Naive B cell (primary cell): ENCODE measurements at places on chromosomes 1 and 21.

GRCh38 chr1:223515926-223516325 is 122.7 kb downstream of the CCDC185 start:
- no peak for DNase-seq
- H3K4me1 ChIP-seq = no peaks in the 10 kb centered on the region
- H3K36me3 ChIP-seq = no peaks in the 10 kb centered on the region
- H3K4me3 ChIP-seq = no peak overlapping the region
- H3K27ac ChIP-seq = no peak overlapping the region
- peaks cover 23% of the 10 kb centered on the region for H3K27me3 ChIP-seq

DNA sequence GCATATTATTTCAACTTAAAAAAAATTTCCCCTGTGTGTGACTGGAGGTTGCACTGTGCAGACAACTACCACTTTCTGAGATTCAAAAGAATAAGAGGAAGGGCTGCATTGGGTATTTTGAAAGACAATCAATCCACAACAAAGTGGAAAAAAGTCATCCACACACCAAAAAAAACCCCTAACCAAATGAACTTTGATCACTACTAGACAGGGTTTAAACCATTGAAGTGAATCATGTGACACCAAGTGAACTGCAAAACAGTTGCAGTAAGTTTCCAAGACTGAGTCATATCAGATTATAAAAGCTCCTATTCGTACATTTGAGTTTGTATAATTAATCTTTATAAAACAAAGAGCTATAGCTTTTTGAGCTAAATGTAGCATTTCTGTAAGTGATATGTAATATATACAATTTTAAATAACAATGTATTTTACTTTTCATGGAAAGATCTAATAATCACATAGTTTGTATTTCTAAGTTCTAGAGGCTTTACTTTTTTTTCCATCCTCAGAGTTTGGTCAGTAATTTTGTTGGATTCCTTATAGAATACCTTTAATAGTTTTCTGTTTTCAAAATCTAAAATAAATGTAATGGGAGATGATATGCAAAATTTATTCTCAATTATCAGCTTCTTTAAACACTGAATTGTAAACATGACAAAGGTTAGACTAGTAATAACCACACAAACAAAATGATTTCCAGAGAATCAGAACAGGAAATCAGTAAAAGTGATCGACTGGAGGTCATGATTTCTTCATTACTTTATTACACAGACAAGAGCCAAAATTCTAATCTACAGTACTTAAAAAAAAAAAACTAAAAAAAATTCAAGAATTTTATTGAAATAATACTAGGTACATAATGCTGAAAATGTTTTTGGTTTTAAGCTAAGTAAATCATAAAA is 50.5 kb upstream of the GFI1 start:
- peaks cover 23% of the 10 kb centered on the region for H3K4me1 ChIP-seq
- H3K27me3 ChIP-seq = no peaks in the 10 kb centered on the region
- DNase-seq = no peak
- no peak overlapping the region for H3K27ac ChIP-seq
- peaks cover 8% of the 10 kb centered on the region for H3K36me3 ChIP-seq
- H3K4me3 ChIP-seq = no peak overlapping the region

DNA sequence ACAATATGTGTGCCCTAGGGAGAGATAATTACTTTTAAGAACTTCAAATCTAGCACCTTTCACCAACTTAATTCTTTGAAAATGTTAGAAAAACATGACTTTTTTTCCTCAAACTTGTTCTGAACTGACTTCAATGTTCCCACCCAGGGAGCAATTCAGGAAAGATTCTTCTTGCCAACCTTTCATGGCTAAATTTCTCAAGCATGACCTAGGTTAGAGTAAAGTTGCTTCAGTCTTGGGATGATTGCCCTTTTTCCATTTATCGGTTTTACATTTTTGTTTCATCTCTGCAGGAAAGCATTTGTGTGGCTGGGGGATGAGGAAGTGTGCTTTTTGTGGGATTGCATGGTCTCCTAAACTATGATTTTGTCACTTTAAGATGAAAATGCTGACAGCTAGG is 647.7 kb downstream of the LTN1 start:
- H3K4me3 ChIP-seq = no peak overlapping the region
- no peaks in the 10 kb centered on the region for H3K27me3 ChIP-seq
- H3K27ac ChIP-seq = no peak overlapping the region
- H3K4me1 ChIP-seq = peaks cover 9% of the 10 kb centered on the region
- H3K36me3 ChIP-seq = no peaks in the 10 kb centered on the region

GRCh38 chr1:158115126-158115525 is 65.6 kb upstream of the CD1D start:
- peak; percentile 27 for DNase-seq
- H3K27me3 ChIP-seq = peaks cover 31% of the 10 kb centered on the region
- no peak overlapping the region for H3K27ac ChIP-seq
- H3K4me1 ChIP-seq = peaks cover 34% of the 10 kb centered on the region
- no peaks in the 10 kb centered on the region for H3K36me3 ChIP-seq
- no peak overlapping the region for H3K4me3 ChIP-seq

- no peaks in the 10 kb centered on the region for H3K36me3 ChIP-seq
- H3K4me1 ChIP-seq = no peaks in the 10 kb centered on the region
- no peaks in the 10 kb centered on the region for H3K27me3 ChIP-seq
- no peak for DNase-seq
These were observed 130.9 kb upstream of the LYPLAL1 start for GRCh38 chr1:219042769-219043168.

DNA sequence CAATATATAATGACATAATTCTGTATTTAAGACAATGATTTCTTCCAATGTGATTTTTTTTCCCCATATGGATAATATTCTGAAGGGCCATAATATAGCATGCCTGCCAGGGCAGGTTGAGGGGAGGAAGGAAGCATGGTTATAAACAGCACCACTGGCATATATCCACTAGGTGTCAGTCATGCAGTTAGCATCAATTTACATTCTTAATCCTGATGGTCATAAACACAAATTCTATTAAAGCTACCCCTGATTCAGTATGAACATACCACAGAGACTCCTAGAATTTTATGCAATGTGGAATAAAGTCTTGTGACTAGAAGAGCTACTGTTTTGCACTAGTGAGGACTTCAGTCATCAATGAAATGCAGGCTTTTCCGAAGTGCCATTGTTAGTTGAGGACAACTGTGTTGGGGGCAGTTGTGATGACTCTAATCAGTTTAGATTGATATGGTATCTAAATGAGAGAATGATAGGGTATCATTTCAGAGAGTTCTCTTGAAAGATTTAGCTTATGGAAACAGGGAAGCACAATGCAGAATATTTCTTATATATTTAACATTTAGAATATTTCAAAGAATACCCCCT is 342.7 kb upstream of the NR5A2 start:
- peaks cover 29% of the 10 kb centered on the region for H3K27me3 ChIP-seq
- H3K4me1 ChIP-seq = no peaks in the 10 kb centered on the region
- H3K4me3 ChIP-seq = no peak overlapping the region
- DNase-seq = peak; percentile 45
- no peak overlapping the region for H3K27ac ChIP-seq

GRCh38 chr1:234533975-234534876 is 55.2 kb upstream of the TARBP1 start:
- peaks cover 5% of the 10 kb centered on the region for H3K4me1 ChIP-seq
- no peak overlapping the region for H3K27ac ChIP-seq
- no peaks in the 10 kb centered on the region for H3K36me3 ChIP-seq
- DNase-seq = no peak
- H3K27me3 ChIP-seq = no peaks in the 10 kb centered on the region
- H3K4me3 ChIP-seq = no peak overlapping the region

- peak overlapping the region; percentile 86 for H3K4me3 ChIP-seq
- no peak for DNase-seq
- H3K27me3 ChIP-seq = peaks cover 16% of the 10 kb centered on the region
- no peak overlapping the region for H3K27ac ChIP-seq
These were observed 1.4 kb downstream of the ACOT7 start for GRCh38 chr1:6391951-6392808.

GRCh38 chr1:99764909-99765308 is 1.5 kb downstream of the FRRS1 start:
- no peak overlapping the region for H3K4me3 ChIP-seq
- H3K4me1 ChIP-seq = peaks cover 4% of the 10 kb centered on the region
- H3K36me3 ChIP-seq = no peaks in the 10 kb centered on the region
- no peaks in the 10 kb centered on the region for H3K27me3 ChIP-seq

- H3K4me3 ChIP-seq = no peak overlapping the region
- no peaks in the 10 kb centered on the region for H3K4me1 ChIP-seq
- no peaks in the 10 kb centered on the region for H3K36me3 ChIP-seq
- H3K27ac ChIP-seq = no peak overlapping the region
- peaks cover 5% of the 10 kb centered on the region for H3K27me3 ChIP-seq
These were observed 40.6 kb upstream of the FOXD3 start for GRCh38 chr1:63281753-63282152.
